AML-193 (cell line): ENCODE measurements at places on chromosomes 11 and 22.

DNA sequence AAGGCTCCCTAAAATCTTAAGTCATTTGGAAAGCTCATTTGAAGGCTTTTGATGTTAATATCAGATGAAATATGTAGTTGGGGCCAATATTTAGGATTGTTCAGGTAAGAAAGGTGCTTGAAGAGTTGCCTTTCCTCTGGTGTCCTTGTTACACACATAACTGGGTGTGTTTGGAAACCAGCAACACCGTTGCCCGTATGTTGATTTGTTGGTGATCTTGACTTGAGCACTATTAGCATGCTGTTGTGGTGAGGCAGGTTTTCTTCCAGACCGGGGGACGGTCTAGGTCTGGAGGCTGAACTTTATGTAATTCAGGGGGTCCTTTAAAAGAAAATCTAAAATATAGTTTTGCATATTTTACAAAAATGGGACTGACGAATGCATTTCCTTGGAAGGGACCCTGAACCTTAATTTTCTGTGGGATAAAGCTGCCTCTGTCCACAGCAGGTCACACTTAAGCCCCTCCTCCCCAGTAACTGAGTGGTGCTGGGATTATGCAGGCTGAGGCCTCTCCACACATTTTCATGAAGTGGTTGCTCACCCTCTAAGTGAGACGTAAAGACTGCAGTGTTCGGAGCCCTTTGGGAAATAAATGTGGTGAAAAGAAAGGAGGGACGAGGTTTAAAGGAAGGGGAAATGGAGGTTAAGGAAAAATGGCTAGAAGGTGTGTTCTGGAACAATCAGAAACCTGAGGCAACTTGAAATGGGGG is 1.8 kb downstream of the YWHAH start:
- DNase-seq: no peak

GRCh38 chr11:96964661-96965060 is 574.8 kb downstream of the JRKL start:
- DNase-seq: no peak

DNA sequence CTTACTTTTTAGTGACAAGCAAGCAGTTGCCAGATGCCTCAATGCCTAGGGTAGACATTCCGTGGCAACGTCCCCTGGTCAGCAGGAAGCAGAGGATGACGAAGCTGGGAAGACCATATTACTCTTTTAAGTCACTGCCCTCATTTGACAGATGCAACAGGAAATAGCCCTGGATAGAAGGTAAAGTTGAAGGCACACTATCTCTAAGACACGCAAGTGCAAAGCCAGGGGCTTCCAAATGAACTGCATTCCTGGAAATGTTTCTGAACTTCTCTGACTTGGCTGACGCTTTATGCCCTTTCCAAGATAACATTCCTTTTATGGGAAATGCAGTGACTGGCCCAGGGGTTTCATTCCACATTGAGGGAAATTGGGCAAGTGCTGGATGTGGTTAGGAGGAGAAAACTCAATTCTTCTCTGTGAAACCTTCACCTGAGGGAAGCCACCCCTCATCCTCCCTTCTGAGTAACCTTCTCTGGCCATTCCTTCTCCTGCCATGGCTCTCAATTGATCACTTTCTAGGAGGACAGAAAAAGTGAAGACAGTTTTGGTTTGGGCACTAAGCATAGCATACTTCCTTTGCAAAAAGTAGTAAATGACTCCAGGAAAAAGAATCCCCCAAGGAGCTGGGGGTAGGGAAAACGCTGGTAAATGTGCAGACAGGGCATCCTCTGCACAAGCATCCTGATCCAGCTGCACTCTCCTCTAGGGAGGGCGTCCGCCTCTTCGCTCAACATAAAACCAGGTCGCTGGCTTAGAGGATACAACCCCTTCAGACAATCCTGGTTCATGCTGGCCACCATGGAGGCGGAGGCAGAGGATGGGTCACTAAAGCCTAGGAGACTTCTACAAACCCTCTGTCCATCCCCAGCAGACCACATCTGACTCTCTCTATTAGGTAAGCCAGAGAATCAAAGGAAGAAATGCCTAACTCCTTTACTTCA is 14.5 kb downstream of the PCSK7 start:
- no peak for DNase-seq

DNA sequence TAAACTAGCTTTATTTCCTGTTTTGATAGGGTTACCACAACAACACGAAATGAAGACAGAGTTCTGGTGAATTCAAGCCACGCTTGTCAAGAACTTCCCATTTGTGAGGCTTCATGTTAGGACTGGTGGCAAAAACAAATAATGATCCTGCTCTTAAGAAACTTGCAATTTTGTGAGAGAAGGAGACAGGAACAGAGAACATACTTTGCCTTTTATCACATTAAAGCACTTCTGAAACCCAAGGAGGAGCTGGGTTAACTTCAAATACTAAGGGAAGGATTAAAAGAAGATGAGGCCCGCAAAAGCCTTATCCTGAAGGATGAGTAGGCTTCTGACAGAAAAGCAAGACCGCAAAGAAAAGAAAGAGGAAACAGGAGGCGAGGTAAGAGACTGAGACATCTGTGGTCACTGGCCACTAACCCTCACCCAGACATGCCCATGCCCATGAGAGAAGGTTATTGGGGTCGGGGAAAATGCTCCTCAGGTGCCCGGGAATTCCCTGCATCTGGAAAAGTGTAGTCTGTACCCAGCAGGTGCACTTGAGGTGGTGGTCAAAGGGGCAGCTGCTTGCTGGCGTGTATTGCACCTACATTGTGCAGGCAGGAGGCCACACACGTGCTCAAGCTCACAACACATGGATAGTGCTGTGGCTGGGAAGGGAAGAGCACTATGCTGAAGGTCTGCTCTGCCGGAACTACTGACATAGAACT is 50.5 kb downstream of the MAPK1 start:
- peak; percentile 98 for DNase-seq

DNA sequence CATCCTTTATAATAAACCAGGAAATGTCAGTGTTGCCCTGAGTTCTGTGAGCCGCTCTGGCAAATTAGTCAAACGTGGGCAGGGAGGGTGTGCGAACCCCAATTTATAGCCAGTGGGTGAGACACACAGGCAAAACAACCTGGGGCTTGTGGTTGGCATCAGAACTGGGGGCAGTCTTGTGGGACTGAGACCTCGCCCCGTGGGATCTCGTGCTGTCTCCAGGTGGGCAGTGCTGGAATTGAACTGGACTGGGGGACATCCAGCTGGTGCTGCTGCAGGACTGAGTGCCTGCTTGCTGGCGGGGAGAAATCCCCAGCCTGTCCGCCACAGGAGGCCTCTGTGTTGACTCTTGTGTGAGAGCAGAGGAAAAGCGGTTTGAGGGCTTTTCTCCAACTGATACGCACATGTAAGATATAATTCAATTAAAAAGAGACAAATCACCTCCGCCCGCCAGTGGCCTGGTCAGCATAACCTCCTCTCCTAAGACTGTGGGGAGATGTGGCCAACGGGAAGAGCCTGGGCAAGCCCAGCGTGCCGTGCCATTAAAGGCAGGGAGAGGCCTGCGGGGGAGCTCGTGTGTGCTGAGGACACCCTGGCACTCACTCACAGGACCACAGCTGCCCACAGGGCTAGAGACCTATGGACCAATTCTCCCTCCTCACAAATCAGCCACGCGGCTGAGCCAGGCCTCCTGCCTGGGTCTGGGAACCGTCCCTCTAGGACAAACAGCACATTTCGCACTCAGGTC is 18.4 kb downstream of the SULT4A1 start:
- DNase-seq: no peak

DNA sequence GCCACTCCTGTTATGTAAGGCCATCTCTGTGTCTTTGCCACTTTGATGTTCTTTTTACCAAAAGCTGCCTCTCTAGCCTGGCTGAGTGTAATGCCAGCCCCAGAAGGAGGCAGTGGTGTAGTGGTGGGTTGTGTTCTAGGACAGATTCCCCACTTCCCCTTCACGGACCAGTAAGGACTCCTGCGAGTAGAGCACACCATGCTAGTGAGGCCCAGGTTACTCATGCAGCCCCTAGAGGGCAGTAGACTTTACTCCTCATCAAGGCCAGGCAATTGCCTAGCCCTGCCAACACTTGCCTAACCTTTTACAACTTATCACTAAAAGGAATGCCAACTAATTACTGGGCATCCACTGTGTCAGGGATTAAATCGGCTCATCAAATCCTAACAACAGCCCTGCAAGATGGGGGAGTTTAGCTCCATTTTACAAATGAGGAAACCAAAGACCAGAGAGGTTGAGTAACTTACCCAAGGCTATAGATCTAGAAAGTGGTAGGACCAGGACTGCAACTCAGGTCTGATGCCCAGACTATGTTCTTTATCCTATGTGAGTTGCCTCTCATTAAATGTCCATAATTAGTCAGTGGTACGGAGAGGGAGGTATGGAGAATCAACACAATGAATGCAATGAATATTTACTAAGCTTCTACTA is 75.3 kb downstream of the APIP start:
- DNase-seq: peak; percentile 79

- DNase-seq: no peak
These were observed 3.0 kb downstream of the RASSF10 start for GRCh38 chr11:13012056-13012661.

GRCh38 chr11:7540830-7541555 is 27.2 kb downstream of the PPFIBP2 start:
- DNase-seq: no peak

- DNase-seq: no peak
These were observed 1.5 kb downstream of the LTBP3 start for GRCh38 chr11:65556470-65557279.

DNA sequence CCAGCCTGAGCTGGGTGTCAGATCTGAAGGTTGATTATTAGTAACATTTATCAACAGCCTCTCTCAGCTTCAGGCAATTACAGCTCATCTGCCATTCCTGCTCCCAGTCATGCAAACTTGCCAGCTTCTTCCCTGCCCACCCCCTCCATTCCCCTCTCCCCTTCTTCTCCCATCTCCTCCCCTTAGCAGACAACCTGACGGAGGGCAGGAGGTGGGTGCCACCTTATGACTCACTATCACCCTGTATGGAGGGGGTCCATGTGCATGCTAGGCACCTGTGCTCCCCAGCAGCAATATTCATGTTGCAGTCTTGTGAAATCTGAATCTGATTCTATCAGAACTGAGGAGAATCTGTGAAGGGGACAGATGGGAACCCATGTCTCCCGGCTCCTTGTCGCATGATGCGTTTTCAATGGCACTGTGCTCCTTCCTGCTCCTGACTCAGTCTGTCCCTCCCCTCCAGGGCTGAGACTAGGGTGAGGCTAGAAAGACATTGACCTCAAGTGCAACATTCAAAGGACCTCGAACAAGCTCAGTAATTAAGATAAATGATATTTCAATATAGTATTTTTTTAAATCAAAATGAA is 46.3 kb upstream of the TUB start:
- DNase-seq: no peak

DNA sequence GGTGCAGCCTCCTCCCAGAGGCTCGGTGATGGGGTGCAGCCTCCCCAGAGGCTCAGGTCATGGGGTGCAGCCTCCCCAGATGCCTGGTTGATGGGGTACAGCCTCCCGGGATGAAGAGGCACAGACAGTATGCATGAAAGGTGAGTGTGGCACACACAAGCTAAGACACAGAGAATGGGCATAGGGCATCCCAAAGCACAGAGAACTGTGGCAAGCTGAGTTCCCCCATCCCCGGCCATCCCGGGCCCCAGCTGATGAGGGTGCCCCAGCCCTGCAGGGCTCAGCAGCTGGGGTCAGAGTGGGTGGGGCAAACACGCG is 4.8 kb upstream of the SYT8 start:
- no peak for DNase-seq

GRCh38 chr22:36658900-36659299 is 44.7 kb downstream of the CACNG2 start:
- DNase-seq: no peak

DNA sequence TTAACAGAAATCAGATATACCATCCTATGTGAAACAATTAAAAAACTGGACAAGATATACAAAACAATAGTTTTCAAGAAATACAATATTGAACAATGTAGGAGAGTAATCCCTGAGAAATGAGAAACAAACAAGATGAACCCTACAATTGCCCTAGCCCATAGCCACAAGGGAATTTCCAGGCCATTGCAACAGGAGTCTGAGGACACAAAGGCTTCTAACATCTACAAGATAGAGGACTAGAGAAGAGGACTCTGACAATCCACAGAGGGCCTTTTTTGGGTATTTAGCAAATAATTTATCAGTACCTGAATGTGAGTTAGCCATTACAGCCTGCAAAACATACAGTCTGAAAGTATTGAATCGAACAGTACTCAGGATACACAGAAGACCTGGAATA is 251.7 kb downstream of the GRM5 start:
- DNase-seq: no peak

GRCh38 chr11:2305140-2305778 is 3.4 kb downstream of the TSPAN32 start:
- peak; percentile 47 for DNase-seq
